ENCODE measurements at places on chromosomes 2 and 18.

DNA sequence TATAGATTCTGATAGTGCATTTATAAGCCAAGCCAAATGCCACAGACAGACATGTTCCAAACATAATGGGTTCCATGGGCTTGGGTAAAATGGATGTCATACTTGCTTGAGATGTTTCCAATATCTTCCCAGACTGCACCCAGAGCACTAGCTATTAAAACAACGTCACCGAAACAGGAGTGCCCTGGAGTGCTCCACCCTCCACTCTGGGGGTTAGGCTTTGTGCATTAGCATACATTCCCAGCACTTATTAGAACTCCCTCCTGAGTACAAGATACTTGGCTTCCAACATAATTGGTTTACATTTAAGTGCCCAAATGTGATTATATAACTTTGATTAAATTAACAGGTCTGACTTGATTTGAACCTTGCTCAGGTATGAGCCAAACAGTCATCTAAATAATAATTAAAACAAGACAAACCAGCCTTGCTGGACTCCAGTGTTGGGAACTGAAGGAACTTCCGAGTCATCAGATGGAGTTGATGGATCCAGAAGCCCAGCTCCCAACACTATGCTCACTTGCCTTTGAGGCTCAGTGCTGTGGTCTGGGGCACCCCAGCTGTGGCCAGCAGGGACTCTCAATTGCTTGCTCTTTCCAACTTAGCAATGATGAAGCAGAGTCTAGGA is 60.5 kb upstream of the LGALSL start:
- no peak for DNase-seq

DNA sequence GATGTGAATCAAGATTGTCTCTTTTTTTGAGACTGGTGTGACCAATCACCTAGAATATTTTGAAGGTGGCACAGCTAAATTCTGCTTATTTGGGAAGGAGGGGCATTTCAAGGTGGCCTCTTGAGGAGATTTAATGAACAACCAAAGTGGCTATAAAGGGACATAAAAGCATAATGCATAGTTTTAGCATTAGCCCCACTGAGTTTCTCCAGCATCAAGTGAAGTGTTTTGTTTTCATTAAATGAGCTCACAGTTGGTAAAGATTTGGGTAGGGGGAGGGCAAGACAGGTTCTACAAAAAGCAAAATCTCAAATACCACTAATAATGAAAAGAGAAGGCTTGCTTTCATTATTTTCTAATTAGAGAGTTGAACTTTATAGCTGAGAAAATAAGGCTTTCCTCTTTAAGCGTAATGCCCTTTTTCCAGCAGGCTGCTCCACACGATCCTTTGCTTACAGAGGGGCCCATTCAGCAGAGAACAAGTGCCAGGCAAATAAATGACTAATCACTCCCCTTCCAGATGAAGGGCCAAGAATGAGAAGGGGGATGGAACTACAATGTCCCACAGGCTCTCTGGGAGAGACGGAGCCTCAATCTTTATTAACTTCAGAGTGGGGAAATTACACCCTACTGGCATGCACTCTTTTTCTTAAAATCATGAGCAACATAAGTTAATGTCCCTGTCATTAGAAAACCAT is 35.9 kb downstream of the LHCGR start:
- DNase-seq: no peak

DNA sequence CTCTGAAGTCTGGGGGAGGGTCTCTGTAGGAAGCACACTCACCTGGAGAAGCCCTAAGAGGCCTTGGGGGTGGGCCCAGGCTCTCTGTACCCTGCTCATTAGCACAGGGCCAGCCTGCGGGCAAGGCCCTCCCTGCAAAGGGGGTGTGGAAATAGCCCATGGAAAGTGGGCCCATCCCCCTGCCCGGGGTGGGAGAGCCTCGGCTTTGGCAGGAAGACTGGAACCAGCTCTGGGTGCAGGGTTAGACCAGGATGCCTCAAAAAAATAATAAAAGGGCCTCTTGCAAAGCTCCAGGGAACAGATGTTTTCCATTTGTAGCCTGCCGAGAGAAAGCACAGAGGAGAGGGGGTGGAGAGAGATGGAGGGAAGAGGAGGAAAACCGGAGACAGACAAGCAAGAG is 98.7 kb downstream of the STPG4 start:
- no peak for DNase-seq

- DNase-seq: no peak
These were observed 11.1 kb upstream of the SKOR2 start for GRCh38 chr18:47262301-47263149.

GRCh38 chr2:226796840-226797288 is 2.8 kb downstream of the IRS1 start:
- DNase-seq: no peak

- no peak for DNase-seq
These were observed 32.1 kb downstream of the MRPL44 start for GRCh38 chr2:223989206-223989855.

DNA sequence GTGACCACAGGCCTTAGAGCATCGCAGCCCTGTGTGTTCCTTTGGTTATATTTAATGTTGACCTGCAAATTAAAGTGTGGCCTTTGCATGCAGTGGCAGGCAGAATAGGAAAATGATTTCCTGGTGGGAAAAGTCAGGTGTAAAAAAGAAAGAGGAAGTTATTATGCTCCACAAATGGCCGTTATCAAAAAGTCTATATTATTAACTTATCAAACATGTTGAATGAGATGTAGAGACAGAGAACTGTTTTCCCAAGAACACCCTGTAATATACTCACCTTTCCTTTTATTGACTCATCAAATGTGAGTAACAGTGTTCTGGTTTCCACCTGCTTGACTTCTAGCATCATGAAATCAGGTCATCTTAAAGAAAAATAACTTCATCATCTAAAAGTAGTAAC is 35.3 kb downstream of the MEIS1 start:
- no peak for DNase-seq

- DNase-seq: no peak
These were observed 38.1 kb downstream of the SNED1 start for GRCh38 chr2:241036397-241036963.

DNA sequence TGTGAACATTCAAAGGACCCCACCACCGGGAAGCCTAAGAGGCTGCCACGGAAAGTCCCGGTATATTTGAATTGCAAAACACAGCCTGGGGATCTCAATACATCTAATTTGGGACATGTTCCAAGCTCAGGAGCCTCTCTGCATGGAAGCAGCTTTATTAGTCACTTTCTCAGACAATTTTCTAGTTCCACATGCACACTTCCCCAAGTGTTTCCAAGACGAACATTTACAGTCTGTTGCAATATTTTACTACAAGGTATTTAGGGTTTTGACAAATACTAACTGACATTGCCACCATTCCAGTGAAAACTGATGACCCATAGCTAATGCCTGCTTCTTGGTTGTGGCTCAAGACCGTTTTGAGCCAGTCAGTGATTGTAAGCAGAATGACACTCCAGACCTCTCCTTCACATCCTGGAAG is 145.3 kb downstream of the NCKAP5 start:
- DNase-seq: no peak

- DNase-seq: no peak
These were observed 46.2 kb downstream of the E2F6 start for GRCh38 chr2:11419781-11420180.

DNA sequence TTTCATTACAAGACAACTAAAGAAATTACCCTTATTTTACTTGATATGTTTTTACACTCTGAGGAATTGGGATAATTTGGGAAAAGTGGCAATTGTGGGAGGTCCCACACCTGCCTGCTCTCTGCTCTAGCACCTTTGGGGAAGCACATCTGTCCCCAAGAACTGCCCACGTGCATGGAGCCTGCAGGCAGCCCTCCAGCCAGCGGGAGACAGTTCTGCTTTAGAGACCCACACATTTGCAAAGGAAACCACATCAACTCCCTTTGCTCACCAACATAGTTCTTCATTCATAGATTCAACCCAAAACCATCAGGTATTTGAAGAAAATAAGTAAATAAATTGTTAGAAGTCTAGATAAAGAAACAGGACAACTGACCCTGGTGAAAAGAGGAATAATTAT is 239.9 kb upstream of the ID2 start:
- DNase-seq: peak; percentile 33

DNA sequence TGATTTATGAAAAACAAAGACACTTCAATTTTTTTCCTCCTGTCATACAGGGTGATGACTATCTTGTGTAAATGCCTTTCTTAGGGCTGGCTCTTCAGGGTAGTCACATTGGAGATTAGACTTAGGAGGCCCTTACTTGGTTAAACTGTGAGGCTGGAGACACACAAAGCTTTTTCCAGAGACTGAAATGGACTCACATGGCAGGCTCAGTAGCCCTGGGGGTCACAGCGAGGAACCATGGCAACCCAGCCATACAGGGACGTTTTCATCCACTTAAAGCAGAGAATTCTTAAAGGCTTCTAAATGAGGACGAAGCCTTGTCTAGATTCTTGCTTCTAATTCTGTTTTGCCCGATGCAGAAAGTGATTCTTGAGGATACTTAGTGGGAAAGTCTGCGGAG is 57.3 kb upstream of the ZDBF2 start:
- no peak for DNase-seq

DNA sequence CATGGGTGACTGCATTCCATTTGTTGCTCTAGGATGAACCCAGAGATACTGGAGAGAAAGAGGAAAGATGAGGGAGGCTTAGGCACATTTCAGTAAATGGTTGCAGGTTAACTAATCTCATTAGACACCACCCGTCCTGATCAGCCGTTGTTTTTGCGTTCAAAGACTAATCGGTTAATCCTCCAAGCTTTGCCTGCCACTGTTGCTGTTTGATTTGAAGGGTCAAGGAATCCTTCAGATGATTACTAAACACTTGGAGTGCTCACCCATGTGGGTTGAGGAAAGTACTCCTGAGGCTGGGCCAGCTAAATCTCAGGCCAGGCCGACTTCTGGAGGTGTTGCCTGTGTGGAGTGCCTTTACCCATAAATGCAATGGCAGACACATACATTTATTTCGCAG is 8.6 kb downstream of the SH3RF3 start:
- no peak for DNase-seq

GRCh38 chr2:136114382-136114781 is 3.6 kb downstream of the CXCR4 start:
- no peak for DNase-seq

DNA sequence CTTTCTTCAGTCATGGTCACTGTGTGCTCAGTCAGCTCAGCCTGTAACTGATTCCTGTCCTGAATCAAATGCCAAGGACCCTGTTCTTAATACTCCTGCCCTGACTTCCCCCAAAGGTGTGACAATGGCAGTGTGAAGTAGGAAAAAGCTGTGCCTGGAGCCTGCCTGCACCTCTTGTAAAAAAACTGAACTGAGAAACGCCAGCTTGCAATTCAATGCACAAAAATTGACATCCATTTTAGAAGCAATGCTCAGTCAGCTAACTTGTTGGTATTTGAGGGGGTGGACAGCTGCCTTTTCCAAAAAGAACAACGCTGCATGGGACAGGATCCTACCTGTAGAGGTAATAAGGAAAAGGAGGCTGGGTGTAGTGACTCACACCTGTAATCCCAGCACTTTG is 66.3 kb upstream of the TMEM247 start:
- DNase-seq: no peak

DNA sequence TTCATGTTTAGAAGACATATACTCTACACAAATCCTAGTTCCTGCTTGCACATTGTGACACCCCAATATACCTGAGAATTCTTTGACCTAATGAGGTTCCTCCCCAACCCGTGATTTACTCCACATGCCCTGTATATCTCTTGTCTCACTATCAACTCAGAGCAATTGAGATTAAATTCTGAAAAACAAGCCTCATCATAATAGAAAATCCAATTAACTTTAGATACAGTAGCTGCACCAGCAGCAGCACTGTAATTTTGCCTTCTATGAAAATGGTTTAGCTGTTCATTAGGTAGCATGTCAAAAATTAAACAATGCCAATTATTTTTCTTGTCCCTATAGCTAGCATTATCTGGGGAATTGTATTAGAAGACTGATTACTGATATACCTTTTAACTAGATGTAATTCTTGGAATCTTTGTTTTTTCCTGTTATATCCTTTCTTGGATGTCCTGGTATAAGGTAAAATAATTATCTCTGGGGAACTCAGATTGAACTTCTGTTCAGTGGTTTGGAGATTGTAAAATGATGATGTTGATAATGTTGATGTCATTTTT is 218.9 kb upstream of the TANK start:
- DNase-seq: no peak

- DNase-seq: no peak
These were observed 141.5 kb upstream of the NDUFV2 start for GRCh38 chr18:8960740-8961657.

All from KG1 (cell line).